Cardiac ventricle fibroblast (primary cell): ENCODE measurements at places on chromosomes 2 and 18. TPM values are rescaled to one million over a fixed set of nuclear protein-coding genes. Genes with fewer than 3 reads are reported as not detected.

The RABL2A gene
- 6.3 and 13.3 TPM in 2 replicates for total RNA-seq

The CIDEA gene
- not detected in 2 replicates for total RNA-seq

The CHRND gene
- total RNA-seq, result not detected in 2 replicates

The CCDC141 gene
- total RNA-seq, result not detected in 2 replicates

The HOXD10 gene
- total RNA-seq, result not detected in 2 replicates

The MOGAT1 gene
- not detected in 2 replicates for total RNA-seq

The GRB14 gene
- 0.12 and 0.39 TPM in 2 replicates for total RNA-seq

The COLEC11 gene
- 8.2 and 13.2 TPM in 2 replicates for total RNA-seq

The FSHR gene
- not detected in 2 replicates for total RNA-seq

The KRTCAP3 gene
- total RNA-seq, result not detected in 2 replicates

The ASIC4 gene
- total RNA-seq, result not detected in 2 replicates

The MAP3K19 gene
- not detected in 2 replicates for total RNA-seq

The LANCL1 gene
- 20.7 and 28.6 TPM in 2 replicates for total RNA-seq

The KCNG2 gene
- total RNA-seq, result 0.44 and 0.49 TPM in 2 replicates

The ACAA2 gene
- 42.1 and 55.2 TPM in 2 replicates for total RNA-seq

The BMP10 gene
- total RNA-seq, result not detected in 2 replicates

The TSPYL6 gene
- total RNA-seq, result not detected in 2 replicates

The PKP4 gene
- total RNA-seq, result 8.9 and 10.0 TPM in 2 replicates

The FEV gene
- not detected in 2 replicates for total RNA-seq

The CSRNP3 gene
- 0.81 and 2.7 TPM in 2 replicates for total RNA-seq

The DYNAP gene
- not detected in 2 replicates for total RNA-seq

The ACTR1B gene
- 28.9 and 32.5 TPM in 2 replicates for total RNA-seq

The KCNJ3 gene
- total RNA-seq, result not detected in 2 replicates

The UGT1A8 gene
- not detected in 2 replicates for total RNA-seq

The SEMA4C gene
- total RNA-seq, result 20.3 and 26.8 TPM in 2 replicates

The PDCL3 gene
- 7.2 and 10.2 TPM in 2 replicates for total RNA-seq

The NEURL3 gene
- not detected in 2 replicates for total RNA-seq

The RAB27B gene
- total RNA-seq, result 1.1 and 1.5 TPM in 2 replicates

The SLC4A3 gene
- 8.8 and 9.4 TPM in 2 replicates for total RNA-seq

The METAP1D gene
- total RNA-seq, result 4.9 and 5.5 TPM in 2 replicates

The SLC66A3 gene
- total RNA-seq, result 39.0 and 42.7 TPM in 2 replicates

The ARPC2 gene
- total RNA-seq, result 177 and 192 TPM in 2 replicates

The LCT gene
- total RNA-seq, result not detected in 2 replicates

The MYO5B gene
- total RNA-seq, result 0.25 TPM in 1 of 2 replicates, not detected in the other

The BOLL gene
- not detected in 2 replicates for total RNA-seq

The SLC30A3 gene
- total RNA-seq, result 0.06 and 0.10 TPM in 2 replicates

The GKN2 gene
- total RNA-seq, result not detected in 2 replicates

The ANO7 gene
- total RNA-seq, result 0.73 and 1.00 TPM in 2 replicates

The DOK6 gene
- 0.98 and 1.00 TPM in 2 replicates for total RNA-seq

The ACKR3 gene
- total RNA-seq, result 7.8 and 8.6 TPM in 2 replicates

The DSG4 gene
- total RNA-seq, result not detected in 2 replicates

The FAM168B gene
- total RNA-seq, result 99.2 and 106 TPM in 2 replicates

The DYSF gene
- 7.0 and 7.6 TPM in 2 replicates for total RNA-seq

The PSTPIP2 gene
- total RNA-seq, result 2.4 and 2.5 TPM in 2 replicates

The ME2 gene
- 19.0 and 20.0 TPM in 2 replicates for total RNA-seq

The POTEJ gene
- total RNA-seq, result not detected in 2 replicates

The RAMP1 gene
- 16.5 and 37.2 TPM in 2 replicates for total RNA-seq

The SERPINB13 gene
- total RNA-seq, result not detected in 2 replicates
